ENCODE measurements at places on chromosomes 5 and 9.
A peak's percentile ranks its signal among the peaks of the same experiment; 100 is the strongest.

DNA sequence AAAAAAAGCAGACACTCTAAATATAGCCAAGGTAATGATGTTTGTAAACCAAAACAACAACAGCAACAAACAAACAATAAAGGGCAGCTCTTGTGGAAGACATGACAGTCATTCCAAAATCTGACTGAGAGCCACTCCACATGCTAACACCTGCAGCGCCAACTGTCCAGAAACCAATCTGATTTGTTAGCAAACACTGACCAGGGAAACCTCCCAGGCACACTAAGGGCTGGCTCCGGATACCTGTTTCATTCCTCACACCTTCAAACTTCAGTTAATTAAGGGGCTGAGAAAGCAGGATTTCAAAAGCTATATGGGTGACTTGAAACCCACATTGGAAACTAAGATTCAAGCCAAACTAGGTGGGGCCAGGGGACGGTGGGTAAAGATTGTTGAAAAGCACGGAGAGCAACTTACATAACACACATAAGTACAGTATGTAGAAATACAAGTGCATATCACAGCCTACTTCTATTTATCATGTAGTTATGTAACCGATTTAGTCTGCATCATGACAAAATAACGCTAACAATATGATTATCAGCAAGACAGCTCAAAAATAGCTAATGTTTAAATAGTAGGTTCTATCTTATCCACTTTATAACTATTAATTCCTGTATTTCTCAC, 203.6 kb downstream of the SEMA5A start:
- no peak for DNase-seq
- no peaks in the 10 kb centered on the region for H3K4me1 ChIP-seq
- no peak overlapping the region for H3K4me3 ChIP-seq
- no peaks in the 10 kb centered on the region for H3K27me3 ChIP-seq
- H3K27ac ChIP-seq, result no peak overlapping the region
- peaks cover 3% of the 10 kb centered on the region for H3K36me3 ChIP-seq

DNA sequence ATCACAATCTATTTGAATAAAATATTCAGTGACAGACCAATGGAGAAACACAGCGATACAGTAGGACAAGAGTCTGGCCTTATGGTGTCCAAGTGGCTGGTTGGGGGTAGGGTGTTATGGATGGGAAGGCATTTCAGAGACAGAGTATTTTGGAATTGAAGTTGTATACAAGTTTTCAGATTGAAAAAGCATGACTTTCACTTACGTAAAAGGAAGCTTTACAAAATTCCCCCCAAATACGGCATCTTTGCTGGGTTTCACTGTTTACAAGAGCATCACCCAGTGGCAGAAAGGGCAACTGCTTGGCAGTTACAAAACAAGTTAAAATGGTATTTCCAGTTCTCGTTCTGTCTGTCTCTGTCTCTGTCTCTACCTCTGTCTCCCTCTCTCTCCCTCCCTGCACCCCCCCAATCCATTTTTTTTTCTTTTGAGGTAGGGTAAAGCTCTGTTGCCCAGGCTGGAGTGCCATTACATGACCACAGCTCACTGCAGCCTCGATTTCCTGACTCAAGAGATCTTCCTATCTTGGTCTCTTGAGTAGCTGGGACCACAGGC, 86.2 kb downstream of the PTPN3 start:
- peak overlapping the region; percentile 54 for H3K27ac ChIP-seq
- peaks cover 11% of the 10 kb centered on the region for H3K27me3 ChIP-seq
- H3K4me1 ChIP-seq, result peaks cover 88% of the 10 kb centered on the region
- H3K4me3 ChIP-seq, result peak overlapping the region; percentile 79

DNA sequence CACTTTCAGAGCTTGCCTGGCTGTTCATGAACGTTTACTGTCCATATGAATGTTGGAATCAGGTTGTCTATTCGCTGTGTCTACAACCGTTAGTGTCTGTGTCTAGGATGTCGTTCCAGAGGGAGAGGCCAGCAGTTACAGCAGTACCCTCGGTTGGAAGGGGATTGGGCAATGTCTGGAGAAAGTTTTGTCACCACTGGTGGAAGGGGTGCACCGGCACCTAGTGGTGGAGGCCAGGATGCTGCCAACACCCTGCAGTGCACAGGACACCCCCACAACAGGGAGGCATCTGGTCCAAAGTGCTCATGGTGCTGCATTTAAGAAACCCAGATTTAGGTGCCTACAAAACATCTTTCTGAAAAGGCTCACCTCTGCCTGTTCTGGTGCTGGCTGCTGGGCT, 220.7 kb downstream of the FANCC start:
- no peak for DNase-seq
- H3K27ac ChIP-seq, result no peak overlapping the region
- H3K4me3 ChIP-seq, result no peak overlapping the region
- H3K4me1 ChIP-seq, result peaks cover 8% of the 10 kb centered on the region
- no peaks in the 10 kb centered on the region for H3K36me3 ChIP-seq

DNA sequence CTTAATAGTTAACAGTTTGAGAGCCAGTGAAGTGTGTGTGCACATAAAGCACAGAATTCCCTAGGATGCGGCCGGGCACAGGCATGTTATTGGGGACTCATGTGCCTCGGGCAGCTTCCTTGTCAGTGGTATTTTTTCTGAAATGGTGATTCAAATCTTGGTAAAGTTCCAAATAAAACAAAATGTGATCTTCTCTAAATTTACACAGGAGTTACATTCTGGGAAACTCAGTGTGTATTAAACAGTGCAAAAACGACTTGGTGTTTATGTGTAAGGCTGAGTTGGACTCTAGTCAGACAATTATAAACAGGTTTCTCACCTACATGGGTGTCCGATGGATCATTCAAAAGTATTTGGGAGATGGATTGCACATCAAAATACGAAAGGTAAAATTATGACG, 48.9 kb downstream of the BOD1 start:
- peaks cover 20% of the 10 kb centered on the region for H3K27me3 ChIP-seq
- H3K27ac ChIP-seq, result no peak overlapping the region
- DNase-seq, result no peak
- no peaks in the 10 kb centered on the region for H3K4me1 ChIP-seq
- no peaks in the 10 kb centered on the region for H3K36me3 ChIP-seq

DNA sequence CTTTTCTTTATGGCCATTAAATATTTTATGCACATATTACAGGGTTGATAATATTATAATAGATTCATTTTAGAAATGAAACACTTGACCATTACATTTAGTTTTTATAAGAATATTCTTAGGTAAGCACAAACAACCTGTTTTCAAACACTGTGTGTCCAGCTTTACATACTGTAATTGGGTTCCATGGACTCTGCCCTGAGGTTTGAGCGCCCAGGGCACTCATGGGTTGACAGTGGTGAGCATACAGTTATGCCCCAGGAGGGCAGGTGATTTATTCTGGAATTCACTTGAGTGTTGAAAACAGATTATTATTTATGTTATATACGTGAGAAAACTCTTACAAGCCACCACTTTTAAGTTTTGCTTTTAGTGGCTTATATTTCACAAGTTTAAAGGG, 33.7 kb downstream of the TRIO start:
- peaks cover 20% of the 10 kb centered on the region for H3K27me3 ChIP-seq
- H3K4me3 ChIP-seq, result no peak overlapping the region
- peaks cover 8% of the 10 kb centered on the region for H3K4me1 ChIP-seq
- DNase-seq, result no peak

DNA sequence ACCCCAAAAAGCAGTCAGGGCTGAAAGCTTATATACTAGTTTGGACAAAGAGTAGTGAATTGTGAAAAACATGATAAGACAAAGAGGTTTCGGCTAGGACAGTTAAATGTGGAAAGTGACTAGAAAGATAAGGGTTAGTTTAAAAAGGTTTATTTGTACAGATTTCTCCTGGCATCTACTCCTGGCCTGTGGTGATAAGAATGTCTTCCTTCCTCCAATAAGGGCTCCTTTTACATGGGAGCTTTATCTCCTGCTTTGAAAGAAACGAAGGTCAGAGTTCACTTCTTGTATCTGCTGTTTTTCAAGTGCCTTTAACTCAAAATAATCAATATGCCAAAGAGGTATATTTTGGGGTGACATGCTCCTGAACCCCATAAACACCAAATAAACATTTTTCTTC, 776.1 kb upstream of the COX7C start:
- H3K4me3 ChIP-seq, result no peak overlapping the region
- H3K27ac ChIP-seq, result no peak overlapping the region
- H3K4me1 ChIP-seq, result no peaks in the 10 kb centered on the region
- no peaks in the 10 kb centered on the region for H3K36me3 ChIP-seq
- no peaks in the 10 kb centered on the region for H3K27me3 ChIP-seq
- no peak for DNase-seq

DNA sequence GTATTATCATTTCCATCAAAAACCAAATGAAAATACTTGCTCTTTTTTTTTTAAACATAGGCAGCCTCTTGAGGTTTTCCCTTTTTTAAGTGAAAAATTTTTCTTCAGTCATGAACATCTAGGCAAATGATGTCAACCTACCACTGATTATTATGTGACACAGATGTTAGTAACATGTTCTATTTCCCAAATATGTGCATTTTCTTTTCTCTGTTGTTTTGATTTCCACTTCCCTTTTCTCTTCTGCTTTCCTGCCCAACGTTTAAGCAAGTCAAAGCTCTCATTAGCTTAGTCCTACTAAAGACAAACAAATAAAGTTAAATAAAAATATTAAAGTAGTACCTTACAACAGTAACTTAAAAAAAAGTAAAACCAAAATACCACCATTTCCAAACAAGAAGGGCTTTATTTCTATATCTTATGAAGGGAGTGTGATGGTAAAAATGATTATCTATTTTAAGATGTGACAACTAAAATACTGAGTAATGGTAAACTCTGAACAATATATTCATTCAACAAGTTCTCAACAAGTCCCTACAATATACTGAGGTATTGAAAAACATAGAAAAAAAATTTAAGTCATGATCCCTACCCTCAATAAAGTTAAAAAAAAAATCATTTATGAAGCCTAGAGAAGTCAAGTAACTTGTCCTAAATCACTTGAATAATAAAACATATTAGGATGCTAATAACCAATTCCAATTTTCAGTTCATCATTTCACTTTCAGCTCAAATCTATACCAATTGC, 9.4 kb downstream of the SLC38A9 start:
- peaks cover 42% of the 10 kb centered on the region for H3K4me1 ChIP-seq
- H3K36me3 ChIP-seq, result no peaks in the 10 kb centered on the region
- no peak overlapping the region for H3K4me3 ChIP-seq
- DNase-seq, result no peak
- H3K27me3 ChIP-seq, result no peaks in the 10 kb centered on the region
- no peak overlapping the region for H3K27ac ChIP-seq

DNA sequence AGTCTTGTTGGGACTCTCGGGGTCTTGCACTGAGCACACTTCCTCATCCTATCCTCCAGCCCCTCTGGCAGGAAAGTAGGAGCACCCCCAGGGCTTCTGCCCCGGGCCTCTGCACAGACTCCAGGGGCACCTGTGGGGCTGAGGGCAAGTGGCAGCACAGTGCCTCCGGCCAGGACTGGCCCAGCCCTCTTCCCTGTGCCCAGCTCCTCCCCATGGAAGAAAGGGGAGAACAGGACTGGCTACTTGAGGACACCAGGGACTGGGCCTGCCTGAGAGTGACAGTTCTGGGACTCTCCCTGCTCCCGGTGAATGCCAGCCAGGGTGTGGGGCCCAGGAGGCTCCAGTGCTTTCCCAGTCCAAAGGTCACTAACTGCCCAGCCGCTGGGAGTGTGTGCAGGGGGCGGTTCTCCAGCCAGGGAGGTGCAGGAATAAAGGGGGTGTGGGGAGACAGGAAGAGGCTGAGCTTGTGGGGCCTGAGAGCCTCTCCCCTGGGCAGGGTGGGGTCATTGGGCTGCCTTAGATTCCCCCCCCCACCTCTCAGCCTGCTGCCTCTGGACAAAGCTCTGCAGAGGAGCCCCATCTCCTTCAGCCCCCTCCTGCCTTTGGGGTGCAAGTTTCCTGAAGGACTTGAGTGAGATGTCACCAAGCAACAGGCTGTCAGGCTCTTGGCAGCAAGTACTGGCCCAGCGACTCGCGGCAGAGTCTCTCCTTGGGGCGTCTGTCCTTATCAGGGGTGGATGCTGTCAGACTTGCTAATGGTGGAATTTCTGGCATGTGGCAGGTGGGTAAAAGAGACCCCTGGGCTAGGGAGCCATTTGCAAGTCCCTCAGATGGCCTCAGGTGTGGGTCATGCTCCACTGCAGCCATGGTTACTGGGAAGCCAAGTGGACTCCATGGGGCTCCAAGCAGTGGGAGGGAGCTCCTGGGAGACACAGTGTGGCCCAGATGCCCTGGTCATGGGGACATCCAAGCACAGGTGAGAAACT, 19.1 kb upstream of the JADE2 start:
- no peak overlapping the region for H3K27ac ChIP-seq
- no peaks in the 10 kb centered on the region for H3K36me3 ChIP-seq
- DNase-seq, result no peak

- DNase-seq, result no peak
- no peak overlapping the region for H3K4me3 ChIP-seq
- no peaks in the 10 kb centered on the region for H3K27me3 ChIP-seq
- no peaks in the 10 kb centered on the region for H3K4me1 ChIP-seq
Measured at GRCh38 chr5:89435347-89435746, 552.4 kb upstream of the MEF2C start.

DNA sequence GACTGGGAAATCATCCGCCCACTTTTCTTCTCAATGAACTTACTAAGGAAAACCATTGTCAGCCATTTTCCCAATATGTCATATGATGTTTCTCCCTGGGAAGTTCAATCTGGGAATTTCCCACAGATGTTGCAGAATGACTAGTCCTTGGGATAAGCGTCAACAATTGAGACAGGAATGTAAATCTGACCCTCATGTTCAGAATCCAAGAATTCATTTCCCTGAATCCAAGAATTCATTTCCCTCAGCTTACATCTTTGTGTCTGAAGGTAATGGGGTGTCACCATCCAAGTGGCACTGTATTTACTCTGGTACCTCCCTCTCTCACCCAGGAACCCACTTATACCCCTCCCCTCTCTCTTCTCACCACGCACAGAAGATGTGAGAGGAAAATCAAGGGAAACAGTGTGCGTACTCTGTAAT, 7.4 kb downstream of the KLF9 start:
- no peak for DNase-seq
- peak overlapping the region; percentile 87 for H3K4me3 ChIP-seq
- H3K4me1 ChIP-seq, result peaks cover 85% of the 10 kb centered on the region
- no peaks in the 10 kb centered on the region for H3K27me3 ChIP-seq
- no peaks in the 10 kb centered on the region for H3K36me3 ChIP-seq

GRCh38 chr9:120965344-120966012, 38.9 kb upstream of the TRAF1 start:
- no peak overlapping the region for H3K27ac ChIP-seq
- H3K27me3 ChIP-seq, result no peaks in the 10 kb centered on the region
- DNase-seq, result no peak
- no peak overlapping the region for H3K4me3 ChIP-seq
- H3K4me1 ChIP-seq, result no peaks in the 10 kb centered on the region

DNA sequence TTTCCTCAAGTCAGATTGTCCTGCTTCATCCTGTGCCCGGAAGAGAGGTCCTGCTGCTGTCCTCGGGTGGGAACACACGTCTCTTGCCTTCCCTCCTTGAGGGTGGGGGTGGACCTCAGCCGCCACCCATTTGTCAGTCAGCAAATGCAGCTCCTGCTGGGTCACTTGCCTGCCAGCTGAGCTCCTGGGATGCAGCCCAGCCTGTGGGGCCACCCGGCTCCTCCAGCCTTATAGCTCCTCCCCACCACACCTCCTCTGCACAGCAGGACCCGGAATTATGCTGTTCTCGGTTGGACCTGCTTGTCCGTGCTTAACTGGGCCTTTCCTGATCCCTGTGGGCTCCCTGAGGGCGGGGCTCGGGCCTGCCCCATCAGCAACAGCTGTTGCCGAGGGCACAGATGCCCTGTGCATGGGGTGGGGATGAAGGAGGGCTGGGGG, 52.7 kb downstream of the RXRA start:
- peaks cover 12% of the 10 kb centered on the region for H3K4me1 ChIP-seq
- DNase-seq, result no peak
- no peaks in the 10 kb centered on the region for H3K36me3 ChIP-seq
- no peak overlapping the region for H3K27ac ChIP-seq

GRCh38 chr5:31329715-31330114, 136.2 kb downstream of the CDH6 start:
- H3K4me1 ChIP-seq, result no peaks in the 10 kb centered on the region
- H3K27ac ChIP-seq, result no peak overlapping the region
- H3K4me3 ChIP-seq, result no peak overlapping the region
- no peaks in the 10 kb centered on the region for H3K36me3 ChIP-seq
- DNase-seq, result no peak
